ENCODE measurements at places on chromosomes 6 and 20.

- no peak for DNase-seq
These were observed 85.2 kb upstream of the ECI2 start for GRCh38 chr6:4220558-4220957.

DNA sequence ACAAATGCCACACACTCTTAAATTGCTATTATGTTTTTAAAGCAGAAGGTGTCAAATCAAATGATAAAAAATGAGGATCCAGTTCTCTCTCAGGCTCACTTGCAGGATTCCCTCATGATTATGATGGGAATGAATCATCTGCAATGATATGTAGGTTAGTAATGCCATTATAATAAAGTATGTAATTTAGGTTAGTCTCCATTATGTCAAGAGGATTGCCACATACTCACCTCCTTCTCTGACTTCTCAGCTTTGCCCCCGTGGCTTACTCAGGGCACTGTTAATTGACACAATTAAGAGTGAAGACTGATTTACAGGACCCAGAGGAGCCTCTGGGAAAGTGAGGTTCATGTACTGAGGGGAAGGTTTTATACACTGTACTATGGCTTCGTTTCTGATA, 591.7 kb upstream of the NRSN1 start:
- DNase-seq, result no peak

DNA sequence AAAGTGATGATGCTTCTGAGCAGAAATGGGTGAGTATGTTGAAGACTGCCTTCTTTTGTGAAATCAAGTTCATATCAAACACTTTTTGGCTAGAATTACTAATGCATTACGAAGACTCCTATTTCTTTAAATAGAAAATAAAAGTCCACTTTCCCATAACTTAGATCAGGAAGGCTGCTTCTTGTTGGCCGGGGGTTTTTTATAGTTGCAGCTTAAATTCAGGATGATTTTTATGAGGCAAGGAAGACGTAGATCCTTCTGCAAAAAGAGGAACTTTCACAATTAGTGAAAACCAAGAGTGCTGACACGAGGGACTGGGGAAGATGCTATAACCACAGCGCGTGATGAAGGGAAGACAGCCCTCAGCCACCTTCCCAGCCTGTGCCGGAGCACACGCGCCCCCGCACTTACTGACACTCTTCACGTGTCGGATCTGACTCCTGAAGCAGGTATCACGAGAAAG, 206.1 kb upstream of the PRDM1 start:
- DNase-seq, result no peak

DNA sequence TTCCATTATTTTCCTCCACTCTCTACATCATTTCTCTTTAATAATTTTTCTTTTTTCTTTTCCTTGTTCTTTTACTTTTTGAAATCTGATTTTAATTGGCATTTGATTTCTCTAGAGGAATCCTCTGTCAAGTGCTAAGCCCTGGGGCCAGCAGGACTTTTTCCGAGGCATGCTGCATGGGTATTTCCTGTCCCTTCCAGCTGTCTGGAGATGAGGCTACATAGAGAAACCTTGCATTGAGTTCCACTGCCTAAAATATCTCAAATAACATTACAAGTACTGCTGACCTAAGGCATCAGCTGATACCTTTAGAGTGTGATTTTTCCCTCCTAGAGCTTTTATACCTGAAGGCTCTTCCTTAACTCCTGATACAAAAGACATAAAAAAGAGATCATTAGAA, 6.2 kb downstream of the RNF217 start:
- no peak for DNase-seq

DNA sequence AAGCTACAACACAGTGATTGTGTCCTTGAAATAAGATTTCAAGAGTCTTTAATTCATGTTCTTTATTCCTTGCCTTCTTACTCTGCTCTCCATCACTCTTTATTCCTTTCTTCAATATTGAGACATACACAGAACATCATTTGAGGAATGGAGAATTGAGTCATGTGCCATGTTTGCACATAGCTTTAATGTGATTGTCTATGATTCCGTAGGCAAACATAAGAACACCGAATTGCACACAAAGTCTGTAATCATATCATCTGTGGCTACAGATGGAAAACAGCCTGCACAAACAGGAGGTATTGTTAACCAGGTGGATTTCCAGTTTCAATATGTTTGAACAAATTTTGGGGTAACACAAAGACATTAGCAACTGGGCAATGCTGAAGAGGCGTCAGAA, 571.6 kb upstream of the GJE1 start:
- DNase-seq, result no peak

- DNase-seq, result no peak
These were observed 809 bp upstream of the NOL7 start for GRCh38 chr6:13614126-13614925.

- DNase-seq, result no peak
These were observed 121.6 kb upstream of the RALGAPA2 start for GRCh38 chr20:20834008-20834407.

DNA sequence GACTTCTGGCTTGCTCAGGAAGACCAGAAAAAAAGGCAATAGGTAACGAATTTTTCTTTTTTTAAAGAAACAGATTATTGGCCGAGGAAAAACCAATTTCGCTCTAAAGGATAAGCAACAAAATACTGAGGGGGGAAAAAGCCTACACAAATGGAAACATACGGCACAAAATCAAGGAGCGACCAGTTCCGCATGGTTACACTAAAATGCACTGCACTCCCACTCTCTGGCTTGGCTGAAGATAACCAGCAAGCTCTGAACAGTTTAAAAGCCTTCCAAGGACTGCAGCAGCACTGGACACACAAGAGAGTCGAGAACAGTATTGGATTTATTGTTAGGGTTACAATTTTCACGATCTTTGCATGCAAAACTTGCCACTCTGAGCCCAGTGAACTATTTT, 881 bp upstream of the MAP7 start:
- no peak for DNase-seq

GRCh38 chr20:40639132-40639531, 49.9 kb downstream of the MAFB start:
- DNase-seq, result no peak

- no peak for DNase-seq
These were observed 59.6 kb upstream of the EMILIN3 start for GRCh38 chr20:41426086-41426830.
